Activated CD4-positive, alpha-beta T cell treated with anti-CD3 and anti-CD28 coated beads, Interleukin-2, amount 10 ng/mL, durations not matched to agents 24 days and 14 days (primary cell): ENCODE measurements at places on chromosomes 5 and 9. TPM values are rescaled to one million over a fixed set of nuclear protein-coding genes. Genes with fewer than 3 reads are reported as not detected.

GRCh38 chr5:101534491-101535110 lies 631.5 kb upstream of the ST8SIA4 start:
- no peak for DNase-seq

- DNase-seq, result no peak
Measured at GRCh38 chr5:178289438-178289837, 56.8 kb upstream of the PHYKPL start.

DNA sequence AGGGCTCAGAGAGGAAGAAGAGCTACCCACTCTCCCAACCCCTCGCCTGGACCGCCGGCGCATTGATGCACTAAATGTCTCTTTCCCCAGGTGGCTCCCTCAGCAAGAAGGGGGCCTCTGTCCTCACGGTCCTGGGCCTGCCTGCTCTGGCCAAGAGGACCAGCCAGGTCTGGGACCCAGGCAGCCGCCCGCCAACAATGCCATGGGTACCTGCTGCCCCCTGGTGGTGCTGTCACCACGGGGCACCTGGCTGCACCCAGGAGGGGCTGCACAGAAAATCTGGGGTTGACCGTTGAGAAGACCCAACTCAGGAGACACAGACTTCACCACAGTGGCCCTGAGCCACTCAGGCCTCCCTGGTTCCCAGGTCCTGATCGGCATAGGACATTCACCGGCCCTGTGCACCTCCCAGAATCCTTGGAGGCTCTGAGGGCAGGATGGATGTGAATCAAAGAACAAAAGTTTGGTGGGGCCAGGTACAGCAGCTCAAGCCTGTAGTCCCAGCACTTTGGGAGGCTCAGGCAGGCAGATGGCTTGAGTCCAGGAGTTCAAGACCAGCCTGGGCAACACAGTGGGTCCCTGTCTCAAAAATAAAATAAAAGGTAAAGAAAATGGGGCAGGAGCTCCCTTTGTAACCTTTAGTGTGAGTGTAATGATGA lies 2.4 kb upstream of the VAV2 start:
- DNase-seq, result peak; percentile 94

DNA sequence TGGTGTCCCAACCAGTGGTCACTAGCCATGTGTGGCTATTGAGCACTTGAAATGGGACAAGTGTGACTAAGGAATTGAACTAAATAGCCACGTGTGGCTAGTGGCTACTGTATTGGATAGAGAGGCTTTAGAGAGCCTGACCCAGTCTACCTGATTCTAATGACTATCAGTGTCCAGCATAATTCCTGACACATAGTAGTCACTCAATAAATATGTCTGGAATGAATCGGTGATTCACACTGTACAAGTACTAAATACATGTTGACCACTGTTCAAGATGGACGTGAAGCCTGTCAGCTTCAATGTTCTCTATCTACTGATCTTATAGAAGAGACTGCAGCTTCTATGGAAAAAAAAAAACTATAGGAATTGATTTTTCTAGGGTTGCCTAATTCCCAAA lies 57.7 kb upstream of the MAST4 start:
- no peak for DNase-seq

DNA sequence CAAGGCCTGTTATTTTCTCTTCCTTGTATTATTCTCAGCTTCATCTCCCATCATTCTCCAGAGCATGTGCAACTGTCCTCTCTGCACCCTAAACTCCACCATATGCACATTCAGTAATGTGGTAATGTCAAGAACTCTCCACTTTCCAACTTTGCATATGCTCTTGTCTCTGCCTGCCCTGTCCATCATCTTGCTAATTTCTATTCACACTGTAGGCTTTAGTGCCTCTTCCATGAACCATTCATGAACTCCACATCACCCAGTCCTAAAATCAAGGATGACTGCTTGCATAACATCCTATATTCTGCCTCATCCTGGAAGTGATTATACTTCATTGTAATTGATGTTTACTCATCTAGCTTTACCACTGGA lies 354.8 kb downstream of the PDE4D start:
- DNase-seq, result no peak

DNA sequence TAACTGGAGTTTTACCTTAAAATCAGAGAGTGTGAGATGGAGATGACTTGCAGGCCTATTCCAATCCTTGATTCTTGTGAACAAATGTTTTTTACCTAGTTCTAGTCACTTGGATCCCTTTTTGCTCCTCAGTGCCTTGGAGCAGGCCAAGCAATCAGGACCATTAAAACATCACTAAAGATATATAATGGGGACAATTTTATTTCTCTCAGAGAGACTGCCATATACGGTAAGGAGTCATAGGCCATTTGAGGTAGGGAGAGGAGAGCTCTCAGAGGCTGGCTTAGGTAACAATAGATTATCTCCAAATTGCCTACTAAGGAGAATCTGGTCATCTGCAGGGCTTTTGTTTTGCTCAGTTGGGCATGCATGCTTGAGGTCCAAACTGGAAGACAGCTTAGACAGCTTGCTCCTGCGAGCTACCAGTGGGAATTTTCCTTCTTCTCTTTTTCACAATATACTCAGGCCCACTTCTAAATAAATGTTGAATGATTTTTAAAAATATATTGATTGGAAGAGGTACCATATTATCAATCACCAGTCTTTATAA lies 44.0 kb downstream of the FREM1 start:
- DNase-seq, result no peak

GRCh38 chr5:124194282-124194681 lies 552.2 kb downstream of the ZNF608 start:
- DNase-seq, result no peak

DNA sequence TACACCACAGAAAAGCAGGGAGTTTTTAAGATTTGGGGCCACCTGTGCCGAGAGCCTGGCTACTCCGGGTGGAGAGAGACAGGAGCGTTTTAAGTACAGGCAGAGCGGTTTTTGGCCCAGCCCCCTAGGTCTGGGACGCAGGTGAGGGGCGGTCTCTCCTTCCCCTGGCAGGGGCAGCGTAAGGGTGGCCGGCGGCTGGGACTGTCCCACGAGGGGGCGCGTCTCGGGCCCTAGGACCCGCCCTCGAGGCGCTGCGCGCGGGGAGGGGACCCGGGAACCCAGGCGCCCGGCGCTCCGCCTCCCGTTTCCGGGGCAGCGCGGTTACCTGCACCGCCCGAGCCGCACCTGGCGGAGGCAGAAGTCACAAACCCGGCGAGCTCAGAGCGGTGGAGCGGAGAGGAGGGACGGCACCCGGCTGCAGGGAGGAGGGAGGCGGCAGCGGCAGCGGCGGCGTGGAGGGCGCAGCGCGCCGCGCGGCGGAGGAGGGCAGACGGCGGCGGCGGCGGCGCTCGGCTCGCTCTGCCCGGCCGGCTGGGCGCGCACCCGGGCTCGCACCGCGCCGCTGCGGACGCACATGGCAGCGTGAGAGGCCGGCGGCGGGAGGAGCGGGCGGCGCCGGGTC lies at the start of gene WWC1:
WWC1 (plus strand) TSS at position 304 of the 622 bp plus-strand sequence. CDS start 508 bp downstream, outside the sequence.
- peak; percentile 80 for DNase-seq

GRCh38 chr5:111673891-111674626 lies 82.9 kb downstream of the NREP start:
- DNase-seq, result no peak

DNA sequence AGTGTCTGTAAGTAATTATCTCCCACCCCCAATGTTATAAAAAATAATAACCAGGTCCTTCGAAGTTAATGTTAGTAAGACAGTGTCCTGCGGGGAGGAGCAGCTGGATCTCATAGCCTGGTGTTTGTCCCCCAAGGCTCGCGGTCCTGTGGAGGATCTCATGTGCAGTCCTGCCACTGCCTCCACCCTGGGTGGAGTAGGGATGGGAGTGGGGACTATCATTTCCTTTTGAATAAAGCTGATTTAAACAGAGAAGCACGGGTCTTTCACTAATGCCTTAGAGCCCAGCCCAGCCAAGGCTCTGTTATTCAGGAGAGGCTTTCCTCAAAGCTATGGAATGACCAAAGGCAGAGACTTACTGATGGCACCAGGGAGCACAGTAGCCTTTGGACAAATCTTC lies 40.2 kb downstream of the SUB1 start:
- DNase-seq, result no peak

DNA sequence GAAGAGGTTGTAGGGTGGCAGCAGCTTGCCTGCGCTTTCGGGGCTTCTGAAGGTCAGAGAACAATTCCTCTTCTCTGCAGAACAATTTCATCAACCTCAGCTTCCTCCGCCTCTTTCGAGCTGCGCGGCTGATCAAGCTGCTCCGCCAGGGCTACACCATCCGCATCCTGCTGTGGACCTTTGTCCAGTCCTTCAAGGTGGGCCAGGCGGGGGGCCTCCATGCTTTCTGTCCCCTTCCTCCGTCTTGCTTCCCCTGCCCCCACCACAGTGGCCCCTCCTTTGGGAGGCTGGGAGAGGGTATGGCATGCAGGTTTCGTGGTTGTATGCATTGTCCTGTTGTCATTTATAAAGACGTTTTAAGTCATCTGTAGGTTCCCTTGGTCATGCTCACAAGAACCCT lies 195.8 kb downstream of the CACNA1B start:
- DNase-seq, result no peak

DNA sequence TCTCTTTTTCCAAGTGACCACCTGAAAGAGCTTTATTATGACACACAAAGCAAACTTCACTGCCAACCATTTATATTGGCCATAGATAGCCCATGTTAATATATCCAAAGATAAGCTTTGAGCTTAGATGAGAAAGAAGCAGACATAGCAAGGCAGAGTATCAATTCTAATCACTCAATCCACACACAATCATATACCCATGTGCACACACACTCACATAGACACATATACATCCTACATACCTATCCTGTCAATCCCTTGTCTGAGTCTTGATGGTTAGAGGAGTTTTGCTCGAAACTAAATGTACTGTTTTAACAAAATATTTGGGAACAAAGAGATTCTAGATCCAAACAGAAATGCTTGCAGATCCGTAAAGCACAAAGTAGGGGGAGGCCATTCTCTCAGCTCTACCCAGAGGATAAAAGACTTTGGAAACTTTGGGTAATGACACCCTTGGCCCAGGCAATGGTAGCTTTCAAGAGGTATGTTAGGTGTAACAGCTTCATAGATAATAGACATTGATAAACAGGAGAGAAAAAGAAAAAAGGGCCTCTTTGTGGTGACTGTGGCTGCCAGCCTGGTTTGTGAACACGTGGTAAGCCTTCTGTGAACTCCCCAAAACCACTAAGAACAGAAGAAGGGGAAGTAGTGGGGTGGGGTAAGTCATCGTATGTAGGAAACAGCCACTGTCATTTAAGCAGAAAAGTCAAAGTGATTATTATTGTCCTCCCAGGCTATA lies 121.6 kb downstream of the TLR4 start:
- DNase-seq, result peak; percentile 88

GRCh38 chr9:98791608-98792490 lies 4.5 kb downstream of the ANKS6 start:
- DNase-seq, result no peak

DNA sequence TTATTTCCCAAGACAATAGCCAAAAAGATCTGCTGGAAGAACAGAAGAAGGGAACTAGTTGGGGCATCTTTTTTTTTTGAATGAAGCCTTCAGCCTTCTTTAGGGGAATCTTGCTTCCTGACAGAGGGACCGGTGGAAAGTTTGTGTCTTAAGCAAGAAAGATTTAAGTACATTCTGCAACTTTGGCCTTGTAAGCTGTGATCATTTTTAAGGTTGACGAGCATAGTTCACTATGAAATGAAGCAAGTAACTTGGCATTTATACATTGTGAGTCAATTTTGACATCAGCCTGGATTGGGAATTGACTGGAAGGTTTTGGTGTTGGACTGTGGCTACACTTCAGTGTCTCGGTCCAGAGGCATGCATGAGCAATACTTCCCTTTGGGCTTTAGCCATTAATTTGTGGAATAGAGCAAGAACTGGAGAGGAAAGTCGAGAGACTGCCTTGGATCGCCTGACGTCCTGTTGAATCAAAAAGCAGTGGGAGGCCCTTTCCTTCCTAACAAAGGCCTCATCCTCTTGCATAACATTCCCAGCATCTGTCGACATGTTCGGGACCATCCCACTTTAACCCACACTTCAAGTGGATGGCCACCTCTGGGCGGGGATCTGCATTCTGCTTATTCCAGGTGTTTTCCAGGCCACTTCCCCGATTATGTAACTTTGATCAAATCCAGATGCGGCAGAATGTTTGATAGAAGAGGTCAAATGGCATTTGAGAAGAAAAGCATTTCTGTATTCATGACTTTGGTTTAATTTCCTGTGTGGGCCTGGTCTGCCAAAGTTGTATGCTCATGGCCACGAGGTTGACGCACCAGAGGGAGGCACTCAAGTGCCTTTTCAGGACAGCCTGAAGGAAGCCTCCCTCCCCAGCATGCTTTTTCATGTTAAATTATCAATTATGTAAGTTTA lies 12.5 kb downstream of the ABL1 start:
- DNase-seq, result no peak

DNA sequence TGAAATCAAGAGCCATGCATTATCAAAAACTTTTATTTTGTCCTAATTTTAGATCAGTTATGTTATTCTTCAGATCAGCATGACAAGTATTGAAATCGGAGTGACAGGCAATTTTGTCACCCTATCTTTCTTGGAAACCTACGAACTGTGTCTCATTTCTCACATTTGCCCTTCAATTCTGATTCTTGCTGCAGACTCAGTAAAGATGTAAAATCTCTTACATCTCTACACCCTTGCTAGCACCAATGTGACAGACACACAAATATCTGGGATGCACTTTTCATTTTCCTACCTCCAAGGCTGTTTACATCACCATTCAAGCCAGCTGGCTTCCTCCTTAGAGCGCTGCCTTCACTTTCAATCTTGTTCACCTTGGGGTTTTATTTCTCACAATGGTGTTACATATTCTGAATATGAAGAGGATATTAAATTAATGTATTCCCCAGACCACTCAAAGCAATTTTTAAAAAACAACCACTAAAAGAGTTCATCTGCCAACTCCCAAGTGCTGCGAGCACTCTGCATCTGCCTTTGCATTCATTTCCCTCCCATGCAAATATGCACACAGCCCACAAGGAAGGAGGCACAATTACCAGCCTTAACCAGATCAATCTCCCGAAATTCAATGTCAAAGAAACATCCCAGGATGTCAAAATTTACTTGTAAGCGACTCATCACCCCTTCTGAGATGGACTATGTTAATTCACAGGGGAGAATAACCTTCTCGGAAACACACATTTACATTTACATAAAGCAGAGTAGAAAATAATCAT lies 164.3 kb downstream of the ENC1 start:
- DNase-seq, result no peak

DNA sequence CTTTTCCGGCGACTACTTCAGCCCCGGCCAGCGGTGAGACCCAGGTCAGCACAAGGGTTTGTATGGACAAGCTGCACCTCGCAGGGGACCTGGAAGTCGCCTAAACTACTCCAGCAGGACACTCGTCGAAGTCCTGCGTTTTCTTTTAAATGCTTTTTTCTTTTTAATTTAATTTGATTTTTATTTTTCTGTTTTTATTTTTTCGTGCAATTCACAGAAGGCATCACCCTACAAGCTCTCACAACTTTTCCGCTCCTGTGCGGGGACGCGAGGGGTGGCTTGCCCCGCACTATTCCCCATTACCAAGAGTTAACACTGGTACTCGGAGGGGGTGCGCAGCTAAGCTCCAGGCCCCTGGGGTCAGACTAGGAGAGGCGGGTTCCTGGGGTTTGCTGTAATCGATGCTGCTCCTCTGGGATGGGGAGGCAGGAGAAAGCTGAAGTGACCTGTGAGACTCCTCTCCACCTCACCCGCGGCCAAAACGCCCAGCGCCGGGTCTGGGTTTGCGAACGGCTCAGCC lies 1.3 kb downstream of the EDIL3 start:
- DNase-seq, result no peak

GRCh38 chr5:107675201-107675600 lies 4.5 kb upstream of the EFNA5 start:
- DNase-seq, result no peak

GRCh38 chr5:180470966-180471582 lies 23.1 kb upstream of the CNOT6 start:
- DNase-seq, result peak; percentile 85

The HSPB3 gene
- not detected in 2 replicates for total RNA-seq

The TXNDC8 gene
- not detected in 2 replicates for total RNA-seq

The TAL2 gene
- total RNA-seq, result not detected in 2 replicates

The PCDHGB3 gene
- total RNA-seq, result 0.40 and 0.49 TPM in 2 replicates

The CARTPT gene
- not detected in 2 replicates for total RNA-seq

The SHROOM1 gene
- total RNA-seq, result 5.3 and 7.4 TPM in 2 replicates
